Bladder microvascular endothelial cell (primary cell): ENCODE measurements at places on chromosomes 3 and 15. TPM values are rescaled to one million over a fixed set of nuclear protein-coding genes. Genes with fewer than 3 reads are reported as not detected.

Gene VEPH1
- total RNA-seq = 19.4 and 24.0 TPM in 2 replicates

Gene GPR62
- not detected in 2 replicates for total RNA-seq

Gene RRP9
- total RNA-seq = 18.8 and 26.5 TPM in 2 replicates

Gene PLA1A
- total RNA-seq = 1.8 and 20.3 TPM in 2 replicates

Gene SYNPR
- not detected in 2 replicates for total RNA-seq

Gene TRIM71
- under 0.01 TPM in 1 of 2 replicates, not detected in the other for total RNA-seq

Gene ZNF717
- 5.8 and 15.9 TPM in 2 replicates for total RNA-seq

Gene TMEM45A
- total RNA-seq = 0.97 and 26.1 TPM in 2 replicates

Gene SPSB4
- not detected in 2 replicates for total RNA-seq

Gene ECE2
- not detected in 2 replicates for total RNA-seq

Gene CACNA2D3
- not detected in 2 replicates for total RNA-seq

Gene TMF1
- 15.7 and 31.2 TPM in 2 replicates for total RNA-seq

Gene PRR20G
- not detected in 2 replicates for total RNA-seq

Gene ADAMTS7
- total RNA-seq = 11.2 and 21.2 TPM in 2 replicates

Gene PLSCR5
- total RNA-seq = not detected in 2 replicates

Gene GOLGA6C
- total RNA-seq = not detected in 2 replicates

Gene RTP3
- total RNA-seq = not detected in 2 replicates
